ENCODE measurements at places on chromosomes 2 and 18.

GRCh38 chr2:120793682-120794403 is 58.2 kb downstream of the GLI2 start:
- DNase-seq, result no peak

- peak; percentile 37 for DNase-seq
Measured at GRCh38 chr18:77147418-77147852, 14.9 kb upstream of the MBP start.

DNA sequence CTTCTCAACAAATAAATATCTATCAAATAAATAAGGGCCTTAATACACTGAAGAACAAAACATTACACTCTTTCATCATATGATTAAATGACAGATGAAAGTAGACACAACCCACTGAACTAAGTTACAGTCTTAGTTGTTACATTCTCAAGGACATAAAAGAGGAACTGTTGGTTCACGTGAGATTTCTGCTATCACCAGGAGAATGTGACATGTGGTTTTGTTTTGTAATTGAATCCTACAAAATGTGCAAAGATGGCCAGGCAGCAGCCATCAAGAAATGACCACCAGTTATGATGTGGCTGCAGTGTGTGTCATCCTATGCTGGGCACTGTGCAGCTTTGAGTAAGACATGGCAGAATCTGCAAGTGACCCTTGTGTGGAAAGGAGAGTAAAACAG is 310.6 kb upstream of the PIK3C3 start:
- no peak for DNase-seq

GRCh38 chr2:236871500-236872001 is 214.1 kb upstream of the COPS8 start:
- DNase-seq, result peak; percentile 5

DNA sequence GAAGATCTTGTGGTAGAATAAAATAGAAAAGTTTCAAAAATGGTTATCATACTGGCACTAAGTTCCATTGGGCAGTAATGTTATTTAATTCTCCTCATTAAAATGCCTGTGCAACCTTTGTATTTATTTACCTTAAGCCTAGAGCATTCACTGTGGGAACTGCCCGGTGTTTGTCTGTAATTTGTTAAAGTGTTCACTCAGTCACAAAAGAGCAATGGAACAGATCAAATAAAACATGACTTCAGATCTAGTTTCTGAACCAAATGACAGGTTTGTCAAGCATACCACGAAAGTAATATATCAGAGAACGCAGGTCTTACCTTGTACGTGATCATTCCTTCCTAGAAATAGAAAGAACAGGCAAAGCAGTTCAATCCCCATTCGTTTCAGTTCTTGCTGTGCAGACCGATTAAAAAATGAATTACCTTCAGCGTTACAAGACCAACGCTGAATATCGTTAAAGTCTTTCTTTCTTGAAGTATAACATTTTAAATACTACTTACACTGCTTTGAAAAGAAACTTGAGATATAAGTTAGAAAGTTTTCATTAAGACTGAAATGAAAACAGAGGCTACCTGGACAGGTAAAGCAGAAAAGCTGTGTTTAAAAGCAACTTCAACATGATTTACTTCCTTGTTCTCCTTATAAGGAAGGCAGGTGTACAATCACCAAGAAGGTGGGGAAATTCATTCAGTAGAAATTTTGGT is at the start of gene ITGB6:
Gene ITGB6, minus strand, starts transcription at position 590 of the 707 bp plus-strand sequence. Its CDS starts 209 bp downstream, at position 381.
- no peak for DNase-seq

DNA sequence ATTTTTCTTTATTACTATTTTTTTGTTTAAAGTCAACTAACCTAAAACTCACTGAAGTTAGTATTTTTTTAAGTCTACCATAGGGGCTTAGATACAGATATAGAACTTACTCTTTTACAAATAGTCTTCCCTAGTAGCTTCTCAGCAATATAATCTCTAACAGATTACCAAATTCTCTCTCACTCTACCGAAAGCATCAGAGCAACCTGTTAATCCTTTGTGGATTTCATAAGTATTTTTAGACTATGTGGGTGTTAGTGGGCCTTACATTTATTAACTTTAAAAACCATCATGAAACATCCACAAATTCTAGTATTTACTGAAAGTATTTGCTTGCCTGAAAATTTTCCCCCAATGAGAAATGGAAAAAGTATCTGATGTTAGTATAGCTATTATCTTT is 84.6 kb upstream of the TFPI start:
- no peak for DNase-seq

- no peak for DNase-seq
Measured at GRCh38 chr18:23387265-23387664, 65.8 kb upstream of the RIOK3 start.

- no peak for DNase-seq
Measured at GRCh38 chr2:1024981-1025380, 74.3 kb downstream of the SNTG2 start.

GRCh38 chr2:1690056-1690775 is 54.1 kb downstream of the PXDN start:
- no peak for DNase-seq

DNA sequence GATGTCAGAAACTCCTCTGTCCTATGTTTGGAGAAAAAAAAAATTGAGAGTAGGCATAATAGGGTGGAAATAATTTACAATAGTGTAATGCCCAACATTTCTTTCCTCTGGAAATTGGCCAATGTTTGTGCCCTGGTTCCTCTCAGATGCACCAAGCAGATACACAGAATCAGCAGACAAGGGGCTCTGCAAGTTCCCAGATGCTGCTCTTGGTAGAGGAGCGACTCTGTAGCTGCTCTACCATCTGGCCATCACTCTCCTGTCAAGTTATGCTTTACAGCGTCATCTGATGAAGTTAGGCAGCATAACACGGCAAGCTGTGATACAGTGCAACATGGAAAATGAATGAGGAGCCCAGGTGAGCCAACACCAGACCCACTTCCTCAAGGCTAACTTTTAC is 1.6 kb downstream of the DYTN start:
- DNase-seq, result no peak

- DNase-seq, result no peak
Measured at GRCh38 chr18:8474661-8475060, 134.6 kb upstream of the RAB12 start.

DNA sequence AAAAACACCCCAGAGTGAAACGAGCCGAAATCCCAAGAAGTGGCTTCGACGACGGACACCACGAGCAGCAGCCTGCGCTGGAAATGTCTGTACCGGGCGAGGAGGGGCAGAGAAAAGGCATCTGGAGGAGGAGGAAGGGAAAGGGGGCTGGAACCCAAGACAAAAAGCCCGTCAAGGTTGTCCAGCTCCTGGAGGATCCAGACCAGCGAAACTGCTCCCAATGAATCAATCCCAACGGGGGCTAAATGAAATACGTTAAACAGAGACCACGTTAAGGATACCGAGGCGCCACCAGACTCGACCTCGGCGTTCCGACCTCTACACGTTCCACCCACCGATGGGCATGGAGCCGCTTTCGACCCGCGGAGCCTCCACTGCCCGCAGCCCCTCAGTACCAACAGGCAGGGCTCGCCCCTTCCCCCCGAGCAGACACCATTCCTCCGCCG is 400 bp downstream of the CCDC88A start:
- peak; percentile 30 for DNase-seq

DNA sequence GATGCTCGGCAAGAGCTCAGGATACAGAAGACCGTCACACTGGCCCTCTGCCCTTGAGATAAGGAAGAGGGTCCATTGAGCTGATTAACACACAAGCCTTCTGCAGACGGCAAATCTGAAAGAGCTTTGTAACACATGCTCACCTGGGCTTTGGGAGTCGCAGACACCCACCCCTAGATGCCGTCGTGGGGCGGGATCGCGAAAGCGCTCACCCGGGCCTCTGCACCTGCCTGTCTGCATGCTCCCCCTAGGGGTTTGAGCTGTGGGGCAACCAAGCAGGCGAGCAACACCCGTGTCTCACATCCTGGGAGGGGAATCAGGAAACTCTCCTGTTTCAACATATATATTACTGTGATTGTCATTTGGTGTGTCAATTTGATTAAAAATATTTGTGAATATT is 99.8 kb upstream of the KCNH7 start:
- DNase-seq, result no peak

GRCh38 chr18:12963069-12963468 is 15.3 kb downstream of the SEH1L start:
- DNase-seq, result no peak

DNA sequence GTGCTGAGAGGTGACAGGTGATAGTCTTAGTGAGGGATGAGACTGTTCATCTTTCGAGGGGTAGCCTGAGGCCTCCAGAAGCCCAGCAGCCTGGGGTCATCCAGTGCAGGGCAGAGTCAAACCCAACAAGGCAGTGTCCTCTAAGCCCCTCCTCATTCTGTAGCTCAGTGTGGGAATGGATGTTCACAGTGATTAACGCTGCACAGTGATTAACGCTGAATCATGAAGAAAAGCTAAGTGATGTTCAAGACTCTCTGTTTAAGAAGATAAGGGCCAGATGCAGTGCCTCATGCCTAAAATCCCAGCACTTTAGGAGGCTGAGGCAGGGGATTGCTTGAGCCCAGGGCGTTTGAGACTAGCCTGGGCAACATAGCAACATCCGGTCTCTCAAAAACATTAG is 56.3 kb upstream of the LAPTM4A start:
- DNase-seq, result no peak

DNA sequence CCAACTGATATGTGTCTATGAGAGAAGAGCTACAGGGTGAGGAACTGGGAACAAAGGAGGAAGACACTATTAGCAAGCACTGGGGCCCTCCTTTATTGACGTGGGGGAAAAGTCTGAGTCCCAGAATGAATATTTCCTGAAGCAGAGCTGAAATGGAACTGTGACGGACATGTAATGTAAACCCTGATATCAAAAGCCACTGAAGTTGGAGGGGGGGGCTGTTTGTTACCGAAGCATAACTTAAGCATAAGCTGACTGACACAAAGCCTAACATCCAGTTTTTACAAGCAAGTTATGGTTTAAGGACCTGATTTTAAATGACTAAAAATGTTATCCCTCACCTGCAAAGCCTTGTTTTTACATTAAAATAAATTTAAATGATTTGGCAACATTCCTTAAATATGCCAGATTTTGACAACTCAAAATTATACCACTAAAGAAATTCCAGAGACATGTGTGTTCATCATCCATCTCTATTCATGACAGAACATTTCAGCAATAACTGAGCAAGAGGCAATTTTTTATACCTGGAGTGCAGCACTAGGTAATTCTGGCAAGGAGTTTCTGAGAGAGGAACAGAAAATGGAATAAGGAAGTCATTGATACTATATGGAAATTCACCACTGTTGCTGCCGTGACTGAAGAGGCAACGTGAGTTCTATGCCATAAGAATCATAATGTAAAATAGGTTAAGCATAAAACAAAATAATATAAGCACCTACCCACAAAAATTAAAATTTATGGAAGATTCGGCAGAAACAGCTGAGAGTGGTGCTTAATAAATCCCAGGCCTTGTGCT is 186.0 kb downstream of the AFF3 start:
- no peak for DNase-seq

- no peak for DNase-seq
Measured at GRCh38 chr2:182366628-182367027, 60.2 kb downstream of the PDE1A start.

GRCh38 chr2:107804608-107805498 is 21.8 kb upstream of the RGPD4 start:
- no peak for DNase-seq

GRCh38 chr2:132608311-132608710 is 61.7 kb downstream of the LYPD1 start:
- DNase-seq, result no peak

DNA sequence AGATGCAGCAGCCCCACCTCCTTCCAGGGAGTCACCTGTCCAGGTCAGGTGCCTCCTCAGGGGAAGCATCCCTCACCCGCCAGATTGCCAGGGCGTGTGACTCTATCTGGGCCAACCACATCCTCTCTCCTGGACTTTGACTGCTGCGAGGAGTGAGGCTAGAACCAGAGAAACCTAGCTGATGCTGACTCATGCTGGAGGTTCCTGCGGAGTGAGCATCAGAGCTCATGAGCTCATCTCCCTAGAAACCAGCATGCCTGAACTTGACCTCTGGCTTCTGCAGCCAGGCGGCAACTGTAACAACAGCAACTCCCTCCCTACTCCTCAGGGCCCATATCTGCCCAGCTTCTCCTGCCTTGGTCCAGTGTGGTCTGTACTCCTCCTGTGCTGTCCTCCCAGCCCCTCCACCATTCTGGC is 28.3 kb upstream of the NT5DC4 start:
- DNase-seq, result peak; percentile 75

DNA sequence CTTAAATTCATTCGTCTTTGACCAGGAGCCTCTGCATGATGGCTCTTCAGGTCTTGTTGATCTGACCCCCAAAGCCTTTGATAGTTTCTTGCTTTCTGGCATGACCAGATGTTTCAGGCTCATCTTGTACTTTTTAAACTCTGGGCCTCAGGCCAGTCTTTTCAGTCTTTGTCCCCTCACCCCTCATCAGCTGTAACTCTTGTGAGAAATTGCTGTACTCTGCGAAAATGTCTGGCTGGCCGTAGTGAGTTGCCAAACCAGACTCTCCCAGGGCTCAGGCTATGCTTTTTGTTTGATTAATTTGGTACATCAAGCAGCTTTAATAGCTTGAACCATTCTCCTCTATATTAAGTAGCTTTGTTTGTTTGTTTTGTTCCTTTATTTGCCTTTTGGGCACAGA is 75.9 kb downstream of the BABAM2 start:
- DNase-seq, result no peak

DNA sequence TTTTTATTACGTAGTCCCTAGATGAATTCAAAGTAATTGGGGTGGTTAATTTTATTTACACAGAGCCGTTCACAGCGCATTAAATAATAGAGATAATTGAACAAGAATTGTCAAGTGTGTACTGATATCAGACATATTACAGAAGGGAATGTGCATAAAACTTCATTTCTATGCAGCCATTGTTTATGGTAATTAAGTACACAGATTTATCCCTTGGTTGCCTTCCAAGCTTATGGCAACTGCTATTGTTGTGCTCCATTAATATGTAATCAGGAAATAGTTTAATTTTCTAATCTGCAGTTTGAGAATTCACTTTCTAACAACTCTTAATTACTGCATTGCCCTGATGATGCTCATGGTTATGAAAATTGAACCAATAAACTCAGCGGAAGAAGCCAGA is 47.3 kb upstream of the OTX1 start:
- DNase-seq, result no peak

GRCh38 chr2:201784563-201784962 is 3.8 kb upstream of the ALS2 start:
- DNase-seq, result no peak

GRCh38 chr2:233434666-233435330 is 80.5 kb downstream of the DGKD start:
- no peak for DNase-seq

- no peak for DNase-seq
Measured at GRCh38 chr18:58592223-58593214, 36.4 kb downstream of the ALPK2 start.

DNA sequence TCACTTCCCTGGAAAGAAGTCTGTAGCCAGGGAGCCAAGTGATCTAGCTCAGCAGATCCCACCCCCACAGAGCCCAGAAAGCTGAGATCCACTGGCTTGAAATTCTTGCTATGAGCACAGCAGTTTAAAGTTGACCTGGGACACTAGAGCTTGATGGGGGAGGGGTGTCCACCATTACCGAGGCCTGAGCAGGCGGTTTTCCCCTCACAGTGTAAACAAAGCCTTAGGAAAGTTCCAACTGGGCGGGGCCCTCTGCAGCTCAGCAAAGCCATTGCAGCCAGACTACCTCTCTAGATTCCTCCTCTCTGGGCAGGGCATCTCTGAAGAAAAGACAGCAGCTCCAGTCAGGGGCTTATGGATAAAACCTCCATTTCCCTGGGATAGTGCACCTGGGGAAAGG is 887.2 kb upstream of the LRATD1 start:
- DNase-seq, result no peak
